ENCODE measurements at places on chromosomes 16 and 17. TPM values are rescaled to one million over a fixed set of nuclear protein-coding genes. Genes with fewer than 3 reads are reported as not detected.
A peak's percentile ranks its signal among the peaks of the same experiment; 100 is the strongest.

The KRTAP9-2 gene
- total RNA-seq: not detected

The P3H4 gene
- total RNA-seq: 1.5 TPM

DNA sequence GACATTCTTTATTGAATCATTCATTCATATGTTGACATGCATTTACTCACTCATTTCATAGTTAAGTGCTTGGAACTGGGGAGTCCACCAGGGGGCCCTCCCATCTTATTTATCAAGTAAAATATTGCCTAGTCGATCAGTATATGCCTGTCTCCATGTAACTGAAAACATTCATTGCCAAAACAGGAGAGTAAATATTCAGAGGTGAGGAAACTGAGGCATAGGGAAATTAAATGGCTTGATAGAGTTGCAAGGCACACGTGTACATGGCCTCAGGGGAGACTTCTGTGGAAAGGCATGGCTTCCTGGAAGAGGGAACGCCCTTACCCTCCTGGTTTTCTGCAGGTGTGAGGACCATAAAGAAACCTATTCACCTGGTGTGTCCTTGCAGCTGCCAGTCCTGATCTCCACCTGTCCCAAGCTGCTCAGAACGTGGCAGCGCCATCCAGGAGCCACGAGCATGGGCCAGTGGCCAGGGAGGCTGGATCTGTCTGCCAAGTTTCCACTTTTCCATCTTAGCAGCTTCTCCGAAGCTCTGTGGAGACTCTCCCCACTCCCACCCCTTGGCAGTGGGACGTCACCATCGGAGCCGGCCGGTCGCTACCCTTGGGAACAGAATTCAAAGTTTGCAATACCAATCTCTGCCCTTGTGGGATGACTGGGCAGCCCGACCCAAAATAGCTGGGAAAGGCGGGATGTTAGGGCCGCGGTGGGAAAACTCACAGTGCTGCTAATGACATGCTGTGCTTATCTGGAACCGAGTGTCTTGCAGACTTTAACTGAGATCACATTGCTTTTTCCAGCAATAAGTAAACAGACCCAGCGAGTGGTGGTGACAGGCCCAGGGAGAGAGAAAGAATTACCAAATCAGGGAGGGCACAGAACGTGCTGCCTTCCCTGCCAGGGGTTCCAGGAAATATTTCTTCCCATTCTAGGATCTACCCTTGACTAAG lies 4.1 kb upstream of the C1QTNF1 start:
- H3K4me3 ChIP-seq: no peak overlapping the region
- no peak for DNase-seq
- no peaks in the 10 kb centered on the region for H3K4me1 ChIP-seq
- H3K36me3 ChIP-seq: no peaks in the 10 kb centered on the region
- peaks cover 15% of the 10 kb centered on the region for H3K27me3 ChIP-seq

GRCh38 chr17:75428543-75429469 lies 23.3 kb upstream of the GRB2 start:
- no peaks in the 10 kb centered on the region for H3K36me3 ChIP-seq
- no peak for DNase-seq
- H3K4me3 ChIP-seq: no peak overlapping the region
- no peaks in the 10 kb centered on the region for H3K27me3 ChIP-seq
- H3K27ac ChIP-seq: no peak overlapping the region
- peaks cover 9% of the 10 kb centered on the region for H3K4me1 ChIP-seq

DNA sequence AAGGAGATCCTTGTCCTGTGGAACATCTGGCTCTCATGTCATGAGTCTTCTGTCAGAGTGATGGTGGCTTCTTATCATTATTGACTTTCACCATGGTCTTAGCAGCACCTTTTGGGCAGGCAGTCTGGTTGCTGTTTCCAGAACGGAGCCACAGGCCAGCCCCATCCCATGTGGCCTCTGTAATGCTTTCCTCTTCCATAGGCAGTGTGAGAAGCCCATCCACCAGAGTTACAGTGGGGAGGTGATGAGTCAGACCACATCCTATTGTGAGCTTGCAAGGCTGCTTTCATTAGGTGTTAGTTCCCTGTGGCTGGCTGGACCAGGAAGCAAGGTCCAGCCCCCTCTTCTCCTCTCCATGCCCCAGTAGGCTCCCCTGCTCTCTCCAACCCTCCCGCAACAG lies 30.8 kb upstream of the SPACA3 start:
- no peak overlapping the region for H3K4me3 ChIP-seq
- no peak for DNase-seq
- H3K27me3 ChIP-seq: no peaks in the 10 kb centered on the region

DNA sequence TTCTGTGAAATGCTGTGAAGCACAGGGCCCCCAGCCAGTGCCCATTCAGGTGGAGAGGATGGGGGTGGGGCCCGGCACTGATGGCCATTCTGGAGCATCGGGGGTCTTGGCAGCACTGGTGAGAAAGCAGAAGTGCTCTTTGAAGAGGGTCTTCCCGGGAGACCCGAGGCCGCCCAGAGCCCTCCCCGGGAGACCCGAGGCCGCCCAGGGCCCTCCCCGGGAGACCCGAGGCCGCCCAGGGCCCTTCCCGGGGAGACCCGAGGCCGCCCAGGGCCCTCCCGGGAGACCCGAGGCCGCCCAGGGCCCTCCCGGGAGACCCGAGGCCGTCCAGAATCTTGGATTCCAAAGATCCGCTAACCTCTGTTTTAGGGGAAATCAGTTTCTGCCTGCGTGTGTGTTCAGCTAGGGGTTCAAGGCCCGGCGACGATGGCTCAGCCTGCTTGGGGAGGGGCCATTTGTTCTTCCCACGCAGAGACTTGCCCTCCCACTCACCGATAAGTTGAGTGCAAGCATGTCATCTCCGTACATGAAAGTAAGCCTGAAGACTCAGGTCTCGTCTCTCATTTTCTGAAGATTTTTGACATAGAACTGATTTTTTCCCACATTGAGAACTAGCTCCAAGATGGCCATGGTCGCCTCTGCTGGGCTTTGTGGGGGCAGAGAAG lies 35.2 kb upstream of the CAPN15 start:
- no peaks in the 10 kb centered on the region for H3K4me1 ChIP-seq
- no peak overlapping the region for H3K27ac ChIP-seq
- no peak overlapping the region for H3K4me3 ChIP-seq
- no peak for DNase-seq

GRCh38 chr16:13039526-13039925 lies 138.1 kb downstream of the SHISA9 start:
- no peak for DNase-seq
- H3K4me1 ChIP-seq: no peaks in the 10 kb centered on the region
- no peak overlapping the region for H3K4me3 ChIP-seq
- no peaks in the 10 kb centered on the region for H3K36me3 ChIP-seq
- H3K27me3 ChIP-seq: no peaks in the 10 kb centered on the region
- no peak overlapping the region for H3K27ac ChIP-seq

GRCh38 chr17:44006598-44007345 lies 2.4 kb downstream of the NAGS start:
- H3K4me1 ChIP-seq: peaks cover 14% of the 10 kb centered on the region
- peak; percentile 73 for DNase-seq
- H3K4me3 ChIP-seq: peak overlapping the region; percentile 91
- peaks cover 10% of the 10 kb centered on the region for H3K27me3 ChIP-seq
- no peaks in the 10 kb centered on the region for H3K36me3 ChIP-seq

DNA sequence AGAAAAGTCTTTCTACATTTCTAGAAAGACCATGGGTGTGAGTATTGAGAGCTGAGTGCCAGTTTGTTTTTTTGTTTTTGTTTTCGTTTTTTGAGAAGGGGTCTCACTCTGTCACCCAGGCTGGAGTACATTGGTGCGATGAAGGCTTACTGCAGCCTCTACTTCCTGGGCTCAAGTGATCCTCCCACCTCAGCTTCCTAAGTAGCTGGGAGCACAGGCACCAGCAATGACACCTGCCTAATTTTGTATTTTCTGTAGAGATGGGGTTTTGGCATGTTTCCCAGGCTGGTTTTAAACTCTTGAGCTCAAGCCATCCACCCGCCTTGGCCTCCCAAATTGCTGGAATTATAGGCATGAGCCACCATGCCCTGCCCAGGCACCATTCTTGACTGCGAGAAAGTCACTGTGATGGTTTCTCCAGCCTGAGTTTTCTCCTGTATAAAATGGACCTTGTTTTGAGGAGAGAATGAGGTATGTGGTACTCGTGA lies 673.8 kb downstream of the MAF start:
- H3K27me3 ChIP-seq: no peaks in the 10 kb centered on the region
- no peak overlapping the region for H3K27ac ChIP-seq
- H3K4me1 ChIP-seq: no peaks in the 10 kb centered on the region
- H3K36me3 ChIP-seq: no peaks in the 10 kb centered on the region
- no peak for DNase-seq

The HAS3 gene
- total RNA-seq: 0.56 TPM
